ENCODE measurements at places on chromosomes 6 and 20. TPM values are rescaled to one million over a fixed set of nuclear protein-coding genes. Genes with fewer than 3 reads are reported as not detected.

DNA sequence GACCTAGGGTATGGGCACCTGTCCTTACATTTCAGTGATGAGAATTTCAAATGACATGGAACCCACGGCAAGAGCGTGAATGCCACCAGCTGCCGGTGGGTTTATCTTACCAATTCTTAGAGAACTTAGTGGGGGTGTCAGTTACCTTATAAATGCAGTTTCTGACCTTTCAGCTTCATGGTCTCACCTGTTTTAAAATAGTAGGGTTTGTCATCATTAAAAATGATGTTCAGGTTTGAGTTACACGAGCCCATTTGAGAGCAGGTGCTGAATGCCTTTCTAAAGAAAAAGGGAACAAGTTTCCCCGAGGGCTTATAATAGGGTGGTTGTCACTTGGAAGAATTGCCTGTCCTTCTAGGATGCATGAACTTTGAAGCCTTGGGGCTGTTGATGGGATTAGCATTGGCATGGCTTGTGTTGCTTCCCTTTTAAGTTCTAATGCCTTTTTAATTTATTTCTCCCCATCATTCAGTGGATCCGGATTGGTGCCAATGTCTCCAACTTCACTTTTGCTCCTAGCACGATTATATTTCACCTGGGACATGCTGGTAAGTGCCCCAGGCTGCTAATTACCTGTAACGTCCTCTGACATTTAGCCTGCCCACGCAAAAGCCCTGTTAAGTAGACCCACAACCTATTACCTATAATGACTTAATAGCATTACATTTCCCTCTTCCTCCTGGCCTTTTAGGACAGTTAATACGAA, 27.9 kb downstream of the GHRH start:
- no peak for DNase-seq

DNA sequence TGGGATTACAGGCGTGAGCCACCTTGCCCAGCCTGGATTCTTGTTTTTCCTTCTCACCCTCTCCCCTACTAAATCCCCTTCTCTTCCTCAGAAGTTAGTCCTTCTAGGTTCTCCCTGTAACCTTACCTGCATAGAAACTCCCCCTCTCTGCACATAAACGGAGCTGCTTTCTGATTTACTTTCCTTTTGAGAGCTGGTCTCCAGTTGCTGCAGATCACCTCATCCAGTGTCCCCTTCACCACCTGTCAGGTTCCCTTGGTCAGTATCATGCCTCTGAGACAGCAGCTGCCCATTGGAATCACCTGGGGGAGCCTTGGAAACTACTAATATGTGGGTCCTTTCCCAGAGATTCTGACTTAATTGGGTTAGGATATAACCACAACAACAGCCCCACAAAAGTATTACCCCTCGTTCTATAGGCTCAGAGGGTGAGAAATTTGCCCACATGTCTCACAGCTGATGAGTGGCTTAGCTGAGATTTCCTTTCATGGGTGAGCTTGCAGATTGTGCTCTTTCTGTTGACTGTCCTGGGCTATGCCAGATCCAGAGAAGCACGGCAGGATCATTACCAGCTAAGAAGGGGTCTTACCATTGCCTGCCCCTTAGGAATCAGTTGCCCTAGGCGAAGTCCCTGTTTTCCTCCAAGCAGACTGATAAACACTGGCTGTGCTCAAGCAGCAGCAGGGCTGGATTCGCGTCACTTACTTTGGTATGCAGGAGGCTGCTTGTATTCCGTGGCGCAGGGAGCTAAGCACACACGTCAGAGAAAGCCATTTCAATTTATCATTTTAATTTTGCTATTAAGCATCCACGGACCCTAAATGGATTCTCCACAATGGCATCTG, 51.3 kb downstream of the AKAP12 start:
- DNase-seq = peak; percentile 52

- peak; percentile 66 for DNase-seq
Measured at GRCh38 chr6:431986-432385, 40.4 kb downstream of the IRF4 start.

DNA sequence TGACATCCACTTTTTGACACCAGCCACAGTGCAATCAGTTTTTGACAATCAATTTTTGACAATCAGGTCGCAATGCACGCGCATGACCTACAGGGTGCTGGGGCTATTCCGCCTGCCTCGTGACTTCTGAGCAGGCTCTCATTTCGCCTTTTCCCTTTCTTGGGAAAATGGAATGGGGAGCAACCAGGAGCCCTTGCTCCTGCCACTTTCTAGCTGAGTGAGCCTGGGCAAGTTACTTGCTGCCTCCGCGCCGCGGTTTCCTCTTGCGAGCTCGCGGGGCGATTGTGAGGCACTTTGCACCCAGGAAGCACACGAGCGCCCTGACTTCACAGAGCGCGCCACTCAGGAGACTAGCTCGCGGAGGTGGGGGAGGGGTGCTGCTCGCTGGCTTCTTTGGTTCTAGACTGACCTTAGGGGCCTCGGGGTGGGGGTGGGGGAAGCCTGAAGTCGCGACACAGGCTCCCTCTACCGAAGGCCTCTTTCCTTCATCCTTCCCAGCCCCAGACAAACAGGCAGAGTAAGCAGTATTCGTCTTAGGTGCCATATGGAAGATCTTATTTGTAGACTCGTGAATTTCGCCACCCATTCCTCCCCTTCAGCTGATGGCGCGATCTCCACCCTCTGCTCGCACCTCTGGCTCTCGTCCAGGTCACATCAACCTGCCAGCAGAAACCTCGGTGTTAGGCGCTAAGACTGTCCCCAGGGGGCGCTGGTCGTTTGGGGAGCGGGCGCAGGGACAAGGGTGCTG, 4.6 kb downstream of the TP53TG5 start:
- DNase-seq = no peak

Gene MICB
- total RNA-seq = 13.0 TPM

DNA sequence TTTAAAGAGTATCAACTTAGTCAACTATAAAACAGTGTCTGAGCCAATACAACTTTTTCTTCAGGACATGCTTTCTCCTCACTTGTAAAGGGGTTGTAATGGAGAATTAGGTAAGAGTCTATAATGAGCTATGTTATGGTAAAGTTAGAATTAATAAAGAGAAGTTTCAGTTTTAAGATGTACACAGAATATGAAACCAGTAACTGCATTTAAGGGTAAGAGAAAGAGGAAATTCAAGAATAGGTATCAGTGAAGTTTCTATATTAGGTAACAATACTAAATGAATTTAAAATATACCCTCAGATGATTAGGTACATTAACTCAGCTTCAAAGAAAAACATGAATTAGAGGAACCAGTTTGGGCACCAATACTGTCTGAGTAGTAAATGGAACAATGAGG, 1444.3 kb upstream of the ADGRB3 start:
- no peak for DNase-seq

DNA sequence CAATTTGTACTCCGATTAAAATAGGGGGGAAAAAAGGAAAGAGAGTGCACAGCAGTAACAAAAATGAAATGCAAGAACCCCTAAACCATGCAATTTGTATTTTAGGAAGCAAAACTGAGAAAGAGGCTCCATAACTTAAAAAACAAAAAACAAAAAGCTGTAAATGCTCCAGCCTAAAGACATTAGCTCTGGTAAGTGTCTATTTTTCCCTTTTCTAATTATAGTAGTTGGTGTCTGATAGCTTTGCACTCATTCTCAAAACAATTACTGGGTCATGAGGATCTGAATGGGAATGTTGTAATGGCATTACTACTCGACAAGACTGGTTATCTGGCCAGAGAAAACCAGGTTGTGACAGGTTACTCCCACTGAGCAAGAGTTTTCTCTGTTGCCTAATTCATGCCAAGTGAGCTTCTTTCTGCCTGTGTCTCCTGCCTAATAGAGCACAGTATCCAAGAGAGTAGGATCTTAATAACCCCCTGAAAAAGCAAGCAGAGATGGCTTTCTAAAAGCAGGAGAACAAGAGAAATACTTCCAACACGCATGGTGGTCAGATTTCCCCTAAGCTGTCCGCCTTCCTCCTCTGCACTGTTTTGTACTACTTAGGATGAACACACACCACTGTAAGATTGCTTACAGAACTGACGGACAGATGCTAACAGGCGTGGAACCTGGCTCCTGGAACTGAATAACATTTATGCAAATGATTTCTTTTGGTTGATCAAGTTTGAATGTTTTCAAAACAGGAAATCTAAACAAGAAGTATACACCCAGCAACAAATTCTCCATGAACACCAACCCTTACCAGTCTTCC, 86.4 kb downstream of the FKBP5 start:
- no peak for DNase-seq

Gene UBE2V1
- total RNA-seq = 112 TPM

GRCh38 chr6:22323848-22324247, 27.0 kb upstream of the PRL start:
- DNase-seq = no peak

DNA sequence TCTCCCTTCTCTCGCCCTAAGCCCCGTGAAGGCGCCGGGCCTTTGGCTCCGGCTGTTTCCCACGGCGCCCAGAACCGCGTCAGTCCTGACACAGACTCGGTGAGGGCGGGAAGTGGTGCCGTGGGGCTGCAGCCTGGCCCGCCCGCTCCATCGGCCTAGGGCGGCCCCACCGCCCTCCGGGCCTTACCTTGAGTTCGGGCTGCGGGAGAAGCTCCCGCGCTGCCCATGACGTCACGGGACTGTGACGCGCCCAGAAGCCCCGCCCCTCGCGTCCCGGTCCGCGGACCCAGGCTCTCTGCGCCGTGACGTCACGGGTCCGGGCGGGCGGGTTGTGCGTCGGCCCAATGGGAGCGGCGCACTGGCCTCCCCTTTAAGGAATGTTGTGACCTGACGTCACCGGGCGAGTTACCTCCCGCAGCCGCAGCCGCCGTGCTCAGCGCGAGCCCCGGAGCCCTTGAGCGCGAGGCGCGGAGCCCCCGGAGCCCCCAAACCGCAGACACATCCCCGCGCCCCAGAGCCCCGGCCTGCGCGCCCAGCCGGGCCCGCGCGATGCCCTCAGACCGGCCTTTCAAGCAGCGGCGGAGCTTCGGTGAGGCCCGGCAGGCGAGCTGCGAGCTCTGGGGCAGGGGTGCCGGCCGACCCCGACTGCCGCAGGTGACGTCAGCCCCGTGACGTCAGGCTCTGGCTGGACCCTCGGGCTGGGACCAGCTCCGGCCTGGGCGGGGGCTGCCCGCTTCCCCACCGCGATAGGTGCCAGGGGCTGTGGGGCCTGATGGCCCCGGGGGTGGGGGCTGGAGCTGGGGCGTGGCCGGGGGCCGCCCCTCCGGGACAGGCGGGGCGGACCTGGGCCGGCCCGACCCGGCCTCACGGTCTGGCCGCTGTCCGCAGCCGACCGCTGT, at the start of gene MAP1LC3A:
MAP1LC3A (plus strand) TSS at position 399 of the 899 bp plus-strand sequence; CDS start at position 550, 151 bp downstream.
- no peak for DNase-seq

Gene METTL24
- 0.69 TPM for total RNA-seq
